ENCODE measurements at places on chromosomes 5 and 9.

GRCh38 chr5:123000731-123001130, 35.8 kb downstream of the PPIC start:
- peak; percentile 3 for DNase-seq

DNA sequence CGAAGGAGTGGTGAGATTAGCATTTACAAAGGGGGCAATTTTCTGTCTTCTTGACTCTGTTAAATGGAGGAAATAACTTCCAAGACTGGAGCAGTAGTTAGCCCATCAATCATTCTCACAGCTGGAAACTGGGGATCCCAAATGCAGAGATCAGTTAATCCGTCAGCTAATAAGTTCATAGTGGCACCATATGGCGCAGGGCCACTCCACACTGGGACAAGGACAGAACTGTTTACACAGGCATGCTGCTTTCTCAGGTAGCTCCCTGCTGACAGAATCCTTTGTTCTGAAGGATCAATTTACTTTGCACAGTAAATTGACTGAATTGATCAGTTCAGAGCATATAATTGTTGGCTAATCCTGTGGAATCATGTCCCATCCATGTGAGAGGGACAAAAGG, 395.7 kb downstream of the TMEM161B start:
- DNase-seq, result no peak

DNA sequence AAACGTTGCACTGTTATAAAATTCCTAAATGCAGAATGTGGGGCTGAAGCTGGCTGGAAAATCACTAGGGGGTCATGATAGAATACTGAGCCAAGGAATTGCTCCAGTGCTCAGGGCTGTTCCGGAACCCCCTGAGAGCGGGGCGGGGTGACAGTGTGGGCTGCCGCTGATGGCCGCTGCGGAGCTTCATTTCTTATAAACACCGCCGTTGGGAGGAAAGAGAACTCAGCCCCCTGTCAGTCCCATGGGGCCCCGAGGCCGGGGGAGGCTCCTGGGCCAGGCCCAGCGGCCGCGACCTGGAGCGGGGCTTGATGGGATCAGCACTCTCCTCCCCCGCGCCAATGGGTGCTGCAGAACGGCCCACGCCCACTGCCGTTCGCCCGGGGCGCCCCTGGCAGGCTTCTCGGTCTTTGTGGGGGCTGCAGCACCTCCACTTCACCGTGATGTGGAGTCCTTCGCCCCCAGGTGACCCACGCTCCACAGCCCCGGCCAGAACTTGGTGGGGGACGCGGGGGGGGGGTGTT, 5.2 kb upstream of the IRF1 start:
- peak; percentile 9 for DNase-seq

GRCh38 chr5:92051741-92052140, 668.6 kb upstream of the ARRDC3 start:
- no peak for DNase-seq

DNA sequence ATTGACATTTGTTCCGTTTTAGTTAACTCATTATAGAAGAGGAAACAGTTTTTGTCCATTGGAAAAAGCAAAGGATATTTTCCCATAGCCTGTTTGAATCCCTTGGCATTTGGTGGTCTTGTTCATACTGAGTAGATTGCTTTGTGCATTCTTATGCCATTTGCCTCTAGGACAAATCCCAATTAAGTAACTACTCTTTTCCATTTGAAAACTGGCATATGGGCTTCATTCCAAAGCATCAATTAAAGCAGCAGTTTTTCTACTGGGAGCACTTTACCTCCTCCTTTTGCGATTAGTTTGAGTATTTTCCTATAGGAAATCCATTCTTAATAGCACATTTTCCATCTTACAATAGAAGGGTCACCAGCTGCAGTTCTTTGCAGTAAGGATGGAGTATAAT, 31.2 kb downstream of the GPR21 start:
- no peak for DNase-seq

DNA sequence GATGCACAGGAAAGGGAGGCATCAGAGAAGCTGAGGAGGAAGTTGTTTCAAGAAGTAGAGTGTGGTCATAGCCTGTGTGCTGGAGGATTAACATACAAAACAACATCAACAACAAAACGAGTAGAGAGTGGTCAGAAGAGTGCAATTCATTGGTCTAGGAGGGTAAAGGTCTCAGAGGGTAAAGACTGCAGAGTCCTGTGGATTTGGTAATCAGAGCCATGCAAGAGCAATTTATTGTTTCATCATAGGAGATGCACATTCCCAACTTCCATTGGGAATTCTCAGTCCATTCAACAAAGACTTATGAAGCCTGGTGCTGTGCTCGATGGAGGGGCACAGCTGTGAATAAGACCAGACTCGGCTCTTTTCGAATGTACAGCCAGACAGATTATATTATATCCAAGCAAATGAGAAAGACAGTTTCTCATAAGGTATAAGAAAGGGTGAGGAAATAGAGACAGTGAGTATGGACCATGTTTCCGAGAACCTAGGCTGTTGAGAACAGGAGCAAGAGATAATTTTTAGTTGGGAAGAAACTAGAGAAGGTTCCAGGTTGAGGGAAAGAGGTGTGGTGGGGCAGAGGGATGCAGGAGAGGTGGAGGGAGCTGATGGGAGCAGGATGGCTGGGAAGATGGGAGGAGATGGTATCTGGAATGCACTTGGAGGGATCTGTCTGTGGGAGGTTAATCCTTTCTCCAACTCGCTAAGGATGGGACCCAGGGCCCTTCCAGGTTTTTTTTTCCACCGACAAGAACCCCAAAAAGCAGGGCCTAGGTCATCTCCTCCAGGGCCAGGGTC, 7.9 kb upstream of the MYORG start:
- no peak for DNase-seq

DNA sequence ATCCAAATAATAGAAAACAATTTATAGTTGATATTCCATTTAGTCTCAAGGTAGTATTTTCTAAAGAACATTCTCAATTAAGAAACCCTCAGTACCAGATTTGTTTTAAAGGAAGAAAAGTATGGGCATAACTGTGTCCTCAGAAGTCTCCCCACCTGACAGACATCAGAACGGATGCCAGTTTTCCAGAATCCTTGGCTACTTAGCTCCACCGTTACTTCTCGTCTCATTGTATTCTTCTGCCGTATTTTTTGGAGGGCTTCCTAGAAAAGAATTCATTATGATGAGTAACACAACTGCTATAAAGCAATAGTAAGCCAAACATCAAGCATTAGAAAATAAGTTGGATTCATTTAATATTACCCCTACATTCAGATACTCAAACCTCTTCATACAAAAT, 67.8 kb downstream of the DROSHA start:
- DNase-seq, result no peak

- DNase-seq, result no peak
These were observed 16.6 kb downstream of the WWC1 start for GRCh38 chr5:168307925-168308584.

- DNase-seq, result no peak
These were observed 311.7 kb downstream of the TRIM36 start for GRCh38 chr5:114857941-114858551.

- DNase-seq, result no peak
These were observed 164.2 kb downstream of the MEF2C start for GRCh38 chr5:88718736-88719135.

GRCh38 chr9:95497772-95498171, 19.0 kb downstream of the PTCH1 start:
- DNase-seq, result no peak

DNA sequence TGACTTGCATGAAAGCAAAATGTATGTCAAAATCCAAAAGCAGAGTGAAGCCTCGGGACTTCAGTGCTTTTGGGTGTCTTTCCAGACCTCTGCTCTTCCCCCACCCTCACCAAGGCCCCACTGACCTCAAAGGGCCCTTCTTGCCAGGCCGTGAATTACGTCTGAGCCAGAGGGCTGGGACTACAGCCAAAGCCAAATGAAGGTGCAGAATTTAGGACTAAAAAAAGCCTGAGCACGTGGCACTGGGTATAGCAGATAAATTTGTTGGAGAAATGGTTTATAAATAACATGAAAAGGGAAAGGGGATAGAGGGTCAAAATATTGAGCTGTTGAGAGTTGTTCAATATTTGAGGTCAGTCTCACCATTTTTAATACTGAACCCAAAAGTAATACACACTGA, 163.4 kb downstream of the GHR start:
- DNase-seq, result no peak

GRCh38 chr9:37036371-37036775, 2.3 kb upstream of the PAX5 start:
- peak; percentile 52 for DNase-seq

DNA sequence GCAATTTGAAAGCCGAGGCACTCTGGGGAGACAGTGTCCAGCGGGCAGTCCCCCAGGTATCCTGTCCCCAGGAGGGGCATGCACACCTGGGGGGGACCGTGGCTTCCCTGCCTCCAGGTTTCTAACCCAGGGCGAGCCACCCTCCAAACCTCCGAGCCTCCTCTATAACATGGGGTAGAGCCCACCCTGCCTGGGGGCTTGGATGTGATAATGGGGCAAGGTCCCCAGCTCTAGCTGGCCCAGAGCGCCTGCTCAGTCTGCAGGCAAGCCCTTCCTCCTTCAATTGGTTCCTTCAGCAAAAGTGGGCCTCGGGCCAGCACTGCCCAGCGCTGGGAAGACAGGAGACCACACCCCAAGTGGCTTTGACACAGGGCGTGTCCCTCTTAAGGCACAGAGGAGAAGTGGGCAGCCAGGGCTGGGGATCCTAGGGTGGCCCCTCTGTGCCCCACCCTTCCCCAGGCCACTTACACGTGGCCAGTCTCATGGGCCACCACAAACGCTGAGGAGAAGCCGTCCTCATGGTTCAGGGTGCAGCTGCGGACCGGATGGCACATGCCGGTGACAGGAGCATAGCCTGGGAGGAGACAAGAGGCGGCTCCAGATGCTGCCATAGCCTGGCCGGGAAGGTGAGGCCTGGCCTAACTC, 94.3 kb downstream of the ZNF354C start:
- no peak for DNase-seq

GRCh38 chr9:93343663-93344062, 107.8 kb upstream of the FAM120A start:
- no peak for DNase-seq

DNA sequence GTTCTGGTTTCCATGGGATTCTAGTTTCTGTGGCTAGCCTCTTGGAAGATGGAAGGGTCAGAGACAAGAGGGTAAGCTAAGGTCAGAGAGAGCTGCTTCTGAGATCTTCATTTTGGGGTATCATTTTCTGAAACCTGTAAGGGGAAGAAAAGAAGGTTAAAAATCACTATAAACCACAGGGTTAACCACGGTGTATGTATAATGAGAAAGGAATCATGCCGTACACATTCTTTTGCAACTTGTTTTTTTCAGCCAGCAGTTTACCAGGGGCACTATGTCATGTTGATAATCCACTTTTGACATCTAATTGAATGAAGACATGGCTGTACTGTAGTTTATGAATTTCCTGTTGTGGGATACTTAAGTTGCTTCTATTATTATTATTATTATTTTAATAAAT, 164.4 kb downstream of the FOCAD start:
- DNase-seq, result no peak

- no peak for DNase-seq
These were observed 538.1 kb upstream of the MEF2C start for GRCh38 chr5:89421035-89421434.

DNA sequence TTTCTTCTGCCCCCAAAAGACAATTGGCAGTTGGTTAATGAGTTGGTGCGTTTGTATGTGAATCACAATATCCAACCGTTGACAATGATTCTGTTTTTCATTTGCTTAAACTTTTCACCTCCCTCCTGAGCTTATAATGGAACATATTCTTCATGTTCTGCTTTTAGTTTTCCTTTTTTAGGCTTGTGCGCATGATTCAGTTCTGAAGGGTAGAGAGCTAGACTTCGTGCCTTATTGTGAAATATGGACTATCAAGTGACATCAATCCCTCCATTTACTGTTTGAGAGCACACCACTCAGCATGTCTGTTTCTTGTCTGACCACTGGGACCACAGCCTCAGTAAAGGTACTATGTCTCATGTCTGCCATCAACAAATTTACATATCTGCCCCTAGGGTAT, 30.5 kb upstream of the LPAR1 start:
- no peak for DNase-seq

GRCh38 chr5:126097876-126098275, 325.3 kb upstream of the GRAMD2B start:
- no peak for DNase-seq

DNA sequence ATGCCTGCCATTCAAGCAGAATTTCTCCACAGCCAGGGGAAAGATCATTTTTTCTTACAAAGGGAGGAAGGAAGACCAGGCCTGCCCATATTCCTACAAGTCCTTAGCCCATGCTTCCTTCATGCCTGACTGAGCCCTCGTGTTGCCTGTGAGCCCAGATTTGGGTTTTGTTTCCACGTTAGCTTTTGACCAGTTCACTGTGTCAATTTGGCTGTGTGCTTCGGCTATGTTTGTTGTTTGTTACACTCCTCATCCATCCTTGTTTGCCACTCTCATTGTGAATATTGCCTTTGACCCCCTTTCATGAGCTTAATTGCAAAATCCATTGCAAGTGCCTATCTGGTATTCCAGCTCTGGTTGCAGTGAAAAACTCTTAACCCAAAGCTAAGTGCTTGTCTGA, 84.7 kb upstream of the RIOK2 start:
- DNase-seq, result no peak

All from NCI-H1930 (cell line).